ENCODE measurements at places on chromosomes 11 and 22.

DNA sequence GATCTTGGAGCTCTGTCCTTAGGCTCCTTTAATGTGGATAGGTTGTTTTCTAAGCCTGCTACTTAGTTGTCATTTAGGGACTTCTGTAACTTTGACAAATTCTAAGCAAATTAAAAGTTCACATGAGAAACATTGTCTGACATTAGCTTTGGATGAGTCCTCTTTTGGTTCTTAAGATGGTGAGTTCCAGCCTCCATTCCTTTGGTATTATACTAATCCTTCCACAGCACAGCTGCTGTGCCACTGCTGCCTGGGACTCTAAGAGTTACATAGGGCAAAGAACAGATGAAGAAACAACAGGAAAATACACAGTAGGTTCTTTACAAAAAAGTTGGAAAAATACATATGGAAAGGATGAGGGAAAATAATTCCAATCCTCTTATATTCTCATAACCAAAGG is 25.3 kb upstream of the PIK3C2A start:
- DNase-seq, result no peak

DNA sequence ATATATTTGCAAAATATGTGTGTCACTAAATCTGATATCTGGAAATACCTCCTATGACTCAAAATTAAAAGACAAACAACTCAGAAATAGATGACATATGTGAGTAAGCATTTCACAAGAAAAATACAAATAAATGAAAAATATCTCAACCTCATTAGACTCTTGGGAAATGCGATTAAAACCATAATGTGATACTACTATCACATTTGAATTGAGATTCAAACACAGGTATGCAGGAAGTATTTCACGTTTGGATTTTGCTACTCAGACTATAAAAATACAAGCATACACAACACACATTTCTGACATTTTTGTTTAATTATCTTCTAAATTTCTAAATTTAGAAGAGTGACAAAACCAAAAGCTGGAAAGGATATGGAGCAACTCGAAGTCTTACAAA is 811.9 kb upstream of the LRRC4C start:
- DNase-seq, result no peak

DNA sequence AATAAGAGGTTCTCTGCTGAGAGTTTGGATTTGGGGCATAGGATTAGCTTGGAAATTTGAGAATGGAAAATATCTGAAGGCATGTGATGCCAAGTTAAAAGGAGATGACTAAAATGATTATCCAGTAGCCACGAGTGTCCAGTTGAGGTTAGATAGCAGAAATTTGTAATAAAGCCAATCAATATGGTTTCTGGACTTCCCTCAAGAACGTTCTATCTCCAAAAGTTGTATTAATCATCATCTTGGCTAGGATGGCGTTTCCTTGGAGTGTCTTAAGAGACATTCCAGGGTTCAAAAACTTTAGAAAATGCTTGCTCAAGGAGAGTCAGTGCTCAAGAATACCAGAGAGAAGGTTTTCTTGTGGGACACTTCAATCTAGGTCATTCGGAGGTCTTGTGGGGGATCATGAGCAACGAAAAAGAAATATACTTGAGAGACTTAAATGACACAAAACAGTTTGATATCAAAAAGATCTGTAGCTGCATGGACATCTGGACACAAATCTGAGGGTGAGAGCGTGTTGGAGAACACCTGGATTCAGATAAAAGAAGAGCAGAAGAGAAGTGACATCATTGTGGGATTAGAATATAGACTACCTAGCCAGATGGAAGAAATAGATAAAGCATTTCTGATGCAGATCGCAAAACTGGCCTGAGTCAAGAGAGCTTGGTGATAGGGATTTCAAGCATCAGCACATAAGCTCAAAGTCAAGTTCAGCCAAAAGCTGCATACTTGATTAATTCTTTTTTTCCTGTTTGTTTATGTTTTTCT is 97.7 kb downstream of the ARFGAP2 start:
- DNase-seq, result no peak

GRCh38 chr11:30462421-30462820 is 123.7 kb downstream of the MPPED2 start:
- no peak for DNase-seq

DNA sequence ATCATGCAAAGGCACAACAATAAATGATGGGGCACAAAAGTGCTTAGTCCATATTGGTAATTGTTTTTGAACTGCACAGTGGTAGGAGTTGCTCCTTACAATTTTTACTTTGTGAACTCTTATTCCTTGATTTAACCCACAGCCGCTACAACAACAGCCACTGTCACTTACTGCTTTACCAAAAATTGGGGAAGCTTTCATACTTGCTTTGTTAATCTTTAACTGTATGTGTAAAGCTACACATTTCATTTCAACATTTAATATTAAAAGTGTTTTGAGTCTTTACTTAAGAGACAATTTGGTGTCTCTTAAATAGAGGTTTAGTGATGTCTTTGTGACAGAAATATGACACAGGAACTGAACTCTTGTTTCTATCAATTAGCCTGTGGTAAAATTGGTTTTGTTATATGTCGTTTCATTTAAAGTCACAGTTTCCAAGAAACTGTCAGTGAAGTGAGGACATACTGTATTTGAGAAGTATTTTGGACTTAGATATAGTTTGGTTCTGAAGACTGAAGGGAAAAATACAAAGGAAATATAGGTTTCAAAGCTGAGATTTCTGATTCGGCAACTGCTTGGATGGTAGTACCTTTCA is 6.5 kb upstream of the IL18BP start:
- no peak for DNase-seq

DNA sequence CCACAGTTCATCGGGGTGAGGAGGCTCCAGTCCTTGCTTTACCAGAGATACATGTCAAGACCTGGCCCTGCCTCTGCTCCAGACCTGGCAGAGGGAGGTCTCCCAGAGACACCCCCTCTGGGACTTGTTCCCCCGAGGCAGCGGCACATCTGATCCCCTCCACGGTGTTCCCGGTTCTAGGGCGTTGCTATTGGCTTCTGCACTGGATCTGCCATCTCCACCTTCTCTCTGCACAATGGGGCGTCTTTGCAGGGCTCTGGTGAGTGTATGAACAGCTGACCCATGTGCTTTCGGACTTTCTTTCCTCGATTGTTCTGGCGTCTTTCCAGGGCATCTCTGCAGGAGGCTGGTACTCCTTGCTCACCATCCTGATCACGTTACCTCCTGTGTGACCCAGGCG is 930.4 kb downstream of the TBC1D22A start:
- no peak for DNase-seq

DNA sequence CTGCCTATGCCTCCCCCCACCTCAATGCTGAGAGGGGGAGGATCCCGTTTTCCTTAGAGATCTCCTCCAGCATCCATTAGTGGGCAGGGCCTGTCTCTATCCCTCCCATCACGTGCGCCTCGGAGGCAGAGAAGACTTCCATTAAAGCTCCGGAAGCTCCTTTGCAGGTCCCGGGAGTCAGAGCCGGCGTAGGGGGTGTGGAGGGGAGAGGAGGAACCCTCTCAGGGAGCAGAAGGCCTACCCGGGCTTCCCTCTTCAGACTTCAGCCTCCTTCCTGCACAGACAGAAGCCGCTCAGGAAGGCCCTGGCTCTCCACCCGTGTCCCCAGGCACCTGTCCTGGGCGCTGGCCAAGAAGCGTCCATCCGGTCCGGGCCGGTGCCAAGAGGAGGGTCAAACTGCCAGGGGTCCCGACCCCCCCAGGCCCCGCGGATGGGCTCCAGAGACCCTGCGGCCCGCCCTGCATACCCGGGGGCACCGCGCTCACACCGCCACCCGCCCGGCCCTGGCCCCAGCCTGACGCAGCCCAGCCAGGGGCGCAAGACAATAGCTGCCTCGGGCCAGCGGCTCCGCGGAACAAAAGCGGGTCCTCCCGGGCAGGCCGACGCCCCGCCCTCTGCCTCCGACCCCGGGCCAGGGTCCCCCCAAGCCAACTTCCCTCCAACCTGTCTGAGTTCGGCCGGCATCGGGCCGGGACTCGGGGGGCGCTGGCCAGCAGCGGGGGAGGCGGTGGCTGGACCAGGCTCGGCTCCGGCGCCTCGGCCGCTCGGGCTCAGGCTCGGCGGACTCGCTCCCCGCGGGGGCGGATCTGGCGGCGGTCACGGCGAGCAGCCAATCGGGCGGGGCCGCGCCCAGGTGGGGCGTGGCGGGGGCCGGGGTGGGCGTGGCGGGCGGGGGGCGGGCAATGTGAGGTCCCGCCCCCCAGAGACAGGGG is 29.9 kb downstream of the ARVCF start:
- peak; percentile 57 for DNase-seq

GRCh38 chr22:36806835-36807234 is 10.0 kb downstream of the PVALB start:
- no peak for DNase-seq

GRCh38 chr11:38304926-38305325 is 1706.9 kb upstream of the RAG2 start:
- no peak for DNase-seq

GRCh38 chr22:33515795-33516194 is 404.5 kb downstream of the LARGE1 start:
- DNase-seq, result no peak

GRCh38 chr11:120952461-120953434 is 71.2 kb upstream of the TBCEL start:
- DNase-seq, result no peak

- no peak for DNase-seq
These were observed 304.0 kb upstream of the ANO3 start for GRCh38 chr11:26027887-26028286.

DNA sequence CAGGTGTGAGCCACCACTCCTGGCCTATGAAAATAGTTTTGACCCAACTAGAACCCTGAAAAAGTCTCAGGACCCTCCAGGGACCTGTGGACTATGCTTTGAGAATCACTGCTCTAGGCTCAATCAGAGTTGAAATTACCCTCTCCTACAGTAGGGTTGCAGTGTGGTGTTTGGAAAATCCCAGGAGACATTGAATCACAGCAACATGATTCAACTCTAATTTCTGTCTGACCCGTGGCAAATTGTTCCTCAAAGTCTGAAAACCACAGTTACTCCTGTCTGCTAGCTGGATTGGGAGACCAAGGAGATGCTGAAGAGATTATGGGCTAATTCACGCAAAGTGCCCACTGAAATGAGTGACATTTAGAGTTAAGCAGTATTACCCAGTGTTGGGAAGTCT is 5.4 kb upstream of the MTMR3 start:
- no peak for DNase-seq

DNA sequence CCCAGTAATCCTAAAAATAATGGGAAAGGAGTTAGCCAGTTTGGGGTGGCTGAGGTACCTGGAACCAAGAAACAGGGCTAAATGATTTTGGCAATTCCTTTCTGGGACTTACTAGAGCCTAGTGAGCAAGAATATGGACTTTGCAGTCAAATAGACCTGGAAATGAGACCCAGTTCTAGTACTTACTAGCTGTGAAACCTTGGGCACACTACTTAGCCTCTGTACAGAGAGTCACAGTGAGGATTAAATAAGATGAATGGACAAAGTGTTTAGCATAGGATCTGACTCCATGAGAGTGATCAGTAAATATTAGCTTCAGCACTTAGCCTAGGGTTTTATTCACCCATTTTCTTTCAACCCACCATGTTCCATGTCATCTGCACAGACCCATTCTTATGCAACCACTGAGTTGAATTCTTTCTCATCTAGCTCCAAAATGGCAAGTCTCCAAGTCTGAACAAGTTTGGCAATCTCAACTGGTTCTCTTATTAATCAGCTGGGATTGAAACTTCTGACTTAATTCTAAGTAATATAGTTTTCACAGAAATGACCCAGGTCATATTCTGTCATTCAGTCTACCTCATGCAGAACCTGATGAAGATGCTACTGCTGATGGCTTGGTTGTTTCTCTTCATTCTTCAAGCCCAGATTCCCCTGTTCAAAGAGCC is 15.0 kb upstream of the SORL1 start:
- no peak for DNase-seq

DNA sequence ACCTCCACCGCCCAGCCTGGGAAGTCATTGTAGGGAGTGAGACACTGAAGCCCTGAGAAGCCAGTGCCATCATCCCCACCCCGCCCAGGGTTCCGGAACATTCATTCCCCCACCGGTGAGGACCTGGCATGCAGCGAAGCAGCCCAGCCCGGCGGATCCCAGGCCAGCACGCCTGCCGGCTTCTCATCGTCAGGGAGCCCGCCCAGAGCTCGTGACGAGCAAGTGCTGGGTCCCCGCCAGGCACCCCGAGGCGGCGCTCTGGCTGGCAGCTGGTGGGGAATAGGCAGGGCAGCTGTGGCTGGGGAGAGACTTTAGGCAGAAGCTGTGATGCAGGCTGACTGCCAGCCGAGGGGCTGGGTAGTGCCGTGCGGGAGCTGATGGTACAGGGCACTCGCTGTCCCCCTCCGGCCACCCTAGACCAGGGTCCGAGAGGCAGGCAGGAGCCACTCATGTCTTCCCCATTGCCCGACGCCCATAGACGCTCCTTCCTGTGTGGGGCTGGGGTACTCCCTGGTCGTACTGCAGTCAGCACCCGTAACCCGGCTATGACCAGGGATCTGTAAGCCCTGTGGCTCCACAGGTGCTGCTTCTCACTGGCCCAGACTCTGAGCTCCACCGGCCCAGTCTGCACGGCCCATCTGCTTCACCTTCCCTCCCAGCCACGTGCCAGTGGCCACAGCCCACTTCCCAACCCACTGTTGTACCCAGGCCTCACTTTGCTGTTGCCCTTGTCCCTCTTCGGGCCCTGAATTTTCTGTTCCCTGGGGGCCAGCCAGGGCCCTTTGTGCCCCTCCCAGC is 24.5 kb upstream of the CABP7 start:
- no peak for DNase-seq

- peak; percentile 17 for DNase-seq
These were observed 16.9 kb upstream of the RAC2 start for GRCh38 chr22:37260901-37261336.

DNA sequence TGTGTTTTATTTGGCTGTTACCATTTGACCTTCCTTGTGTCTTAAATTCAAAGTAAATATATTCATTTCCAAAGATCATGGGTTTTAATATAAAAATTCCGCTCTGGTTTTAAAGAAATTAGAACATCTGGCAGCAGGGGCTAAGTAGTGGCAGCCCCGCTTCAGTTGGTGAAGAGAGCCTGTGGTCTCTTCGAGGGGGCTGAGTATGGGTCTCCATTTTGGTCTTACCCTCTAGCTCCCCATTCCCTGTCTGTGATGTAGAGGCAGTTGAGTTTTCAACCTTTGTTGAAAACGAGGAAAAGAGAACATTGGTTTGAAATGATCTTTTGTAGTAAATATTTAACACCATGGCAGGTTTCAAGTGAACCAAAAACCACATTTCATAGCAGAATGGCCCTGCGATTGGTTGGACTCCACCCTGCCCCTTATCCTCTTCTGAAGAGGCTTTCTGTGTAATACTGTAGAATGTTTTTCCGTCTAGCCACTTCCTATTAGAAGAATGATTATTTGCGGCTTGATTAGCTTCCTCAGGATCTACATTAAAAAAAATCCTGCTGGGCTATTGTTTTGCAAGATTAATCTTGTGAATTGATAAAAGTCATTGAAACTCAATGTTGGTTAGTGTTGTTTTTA is 17.7 kb downstream of the APLP2 start:
- no peak for DNase-seq

- DNase-seq, result no peak
These were observed 5.8 kb downstream of the UBASH3B start for GRCh38 chr11:122661182-122661945.

GRCh38 chr22:50640857-50641647 is 13.1 kb upstream of the ARSA start:
- no peak for DNase-seq

- no peak for DNase-seq
These were observed 24.1 kb downstream of the OR2AT4 start for GRCh38 chr11:75072582-75072981.

Data from NCI-H1048 (cell line).